ENCODE measurements at places on chromosomes 12 and 14.

DNA sequence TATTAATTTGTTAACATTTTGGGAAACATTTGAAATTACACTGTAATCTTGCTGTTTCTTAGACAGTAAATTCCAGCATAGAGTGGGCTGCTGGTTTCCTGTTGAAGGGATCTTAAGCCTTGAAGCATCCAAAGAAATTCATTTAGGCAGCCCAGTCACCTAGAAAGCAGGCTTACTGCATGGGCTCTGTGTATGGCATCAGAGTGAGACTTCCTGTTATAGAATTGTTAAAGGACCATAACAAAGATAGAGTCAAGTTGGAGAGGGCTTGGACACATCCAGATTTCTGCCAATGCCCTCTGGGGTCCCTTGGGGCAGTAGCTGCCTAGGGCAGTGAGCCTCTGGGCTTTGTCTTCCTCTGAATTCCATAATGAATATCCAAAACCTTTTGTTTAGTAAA lies 149.2 kb downstream of the DYRK2 start:
- no peak for DNase-seq

GRCh38 chr12:121925358-121925695 lies 6.9 kb downstream of the CFAP251 start:
- DNase-seq: no peak

DNA sequence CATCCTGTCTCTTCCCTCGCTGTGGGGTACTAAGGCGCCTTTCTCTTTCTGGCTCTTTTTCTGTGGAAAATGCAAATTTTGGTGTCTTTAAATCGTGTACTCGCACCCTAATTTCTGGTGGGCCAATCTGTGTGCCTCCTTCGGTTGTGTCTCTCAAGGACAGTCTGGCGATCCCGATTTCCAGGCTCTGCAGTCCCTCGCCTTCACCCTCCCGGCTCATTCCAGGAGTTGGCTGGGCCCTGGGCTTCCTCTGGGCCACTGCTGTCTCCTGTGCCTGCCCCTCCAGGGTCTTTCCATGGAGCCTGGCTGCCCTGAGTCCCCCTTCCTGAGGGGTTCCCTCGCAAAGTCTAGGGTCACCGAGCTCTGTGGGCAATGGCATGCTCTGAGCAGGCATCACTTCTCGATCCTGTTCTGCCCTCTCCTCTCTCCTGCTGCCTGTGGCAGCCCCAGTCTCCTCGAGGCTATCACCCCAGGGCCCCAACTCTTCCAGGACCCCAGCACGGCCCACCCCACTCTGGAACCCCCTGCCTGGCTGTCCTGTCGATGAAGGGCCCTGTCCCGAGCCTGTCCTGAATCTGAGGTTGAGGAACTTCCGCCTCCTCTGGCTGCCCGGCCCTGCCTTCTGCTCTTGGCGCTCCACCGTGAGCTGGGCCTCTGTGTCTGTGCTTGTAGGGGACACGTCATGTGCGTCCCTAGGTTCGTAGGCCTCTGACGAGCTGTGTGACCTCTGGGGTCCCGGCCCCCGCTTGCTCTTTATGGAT lies 24.1 kb downstream of the AHNAK2 start:
- DNase-seq: no peak

- DNase-seq: no peak
Observed at GRCh38 chr12:13147688-13148484, 44.4 kb upstream of the GSG1 start.

- no peak for DNase-seq
Observed at GRCh38 chr12:18281941-18282340, 20.6 kb downstream of the PIK3C2G start.

DNA sequence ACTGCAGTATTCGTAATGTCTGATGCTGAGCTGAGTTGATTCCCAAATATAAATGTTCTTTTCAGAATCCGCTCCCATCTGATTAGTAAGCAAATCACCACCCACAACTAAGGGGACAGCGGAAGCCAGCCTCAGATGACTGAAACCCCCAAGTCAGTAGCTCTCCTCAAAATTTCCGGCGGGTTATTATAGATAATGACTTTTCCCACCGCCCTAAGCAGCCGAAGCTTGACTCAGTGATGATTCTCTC lies 469 bp upstream of the LRFN5 start:
- no peak for DNase-seq

DNA sequence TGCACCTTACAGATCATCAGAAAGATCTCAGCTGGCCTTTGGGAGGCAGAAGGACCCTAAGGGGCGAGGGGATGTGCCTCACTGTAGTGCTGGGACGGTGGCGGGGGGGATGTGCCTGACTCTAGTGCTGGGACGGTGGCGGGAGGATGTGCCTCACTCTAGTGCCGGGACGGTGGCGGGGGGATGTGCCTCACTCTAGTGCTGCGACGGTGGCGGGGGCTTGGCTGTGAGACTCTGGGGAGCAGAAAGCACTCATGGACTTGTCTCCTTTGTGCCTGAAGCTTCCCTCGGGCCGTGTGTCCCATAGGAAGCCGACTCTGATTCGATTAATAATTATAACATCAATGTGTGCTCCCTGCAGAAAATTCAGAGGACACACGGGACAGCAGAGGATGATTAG lies 126.6 kb downstream of the ZNF664 start:
- no peak for DNase-seq

DNA sequence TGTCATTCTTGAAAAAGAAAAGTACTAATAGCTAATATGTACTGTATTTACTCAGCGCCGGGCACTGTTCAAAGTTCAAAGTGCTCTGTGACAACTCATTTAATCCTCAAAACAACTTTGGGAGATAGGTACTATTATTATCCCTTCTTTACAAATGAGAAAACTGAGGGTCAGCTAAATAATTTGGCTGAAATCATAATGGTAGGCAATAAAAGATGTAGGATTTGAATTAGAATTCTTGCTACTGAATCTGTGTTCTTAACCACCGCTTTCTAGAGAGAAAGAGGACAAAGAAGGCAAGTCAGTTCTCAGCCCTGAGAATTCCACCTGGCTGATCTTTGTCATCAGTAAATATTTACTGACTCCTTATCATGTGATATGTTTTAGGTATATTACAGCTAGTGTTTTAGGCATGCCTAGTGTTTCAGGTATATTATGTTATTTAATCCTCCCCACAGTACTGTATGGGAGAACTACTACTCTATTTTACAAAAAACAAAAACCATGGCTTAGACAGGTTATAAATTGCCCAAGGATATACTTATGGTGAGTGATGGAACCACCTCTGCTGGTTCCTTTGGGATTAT lies 205.7 kb upstream of the GZMB start:
- DNase-seq: no peak

DNA sequence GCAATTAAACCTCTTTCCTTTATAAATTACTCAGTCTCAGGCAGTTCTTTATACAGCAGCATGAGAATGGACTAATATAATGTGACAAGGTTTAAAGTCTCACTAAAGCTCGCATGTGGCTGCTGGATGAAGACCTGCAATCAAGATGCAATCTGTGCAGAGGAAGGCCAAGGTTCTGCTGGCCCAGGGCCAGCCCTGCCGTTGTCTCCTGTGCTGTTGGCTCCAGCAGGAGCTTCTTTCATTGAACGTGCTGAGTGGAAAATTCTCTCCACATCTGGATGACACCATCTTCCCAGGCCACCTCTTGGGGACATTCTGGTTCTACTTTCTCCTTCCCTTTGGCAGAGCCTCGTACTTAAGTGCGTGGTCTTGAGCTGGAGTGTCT lies 742.2 kb downstream of the VRK1 start:
- no peak for DNase-seq

DNA sequence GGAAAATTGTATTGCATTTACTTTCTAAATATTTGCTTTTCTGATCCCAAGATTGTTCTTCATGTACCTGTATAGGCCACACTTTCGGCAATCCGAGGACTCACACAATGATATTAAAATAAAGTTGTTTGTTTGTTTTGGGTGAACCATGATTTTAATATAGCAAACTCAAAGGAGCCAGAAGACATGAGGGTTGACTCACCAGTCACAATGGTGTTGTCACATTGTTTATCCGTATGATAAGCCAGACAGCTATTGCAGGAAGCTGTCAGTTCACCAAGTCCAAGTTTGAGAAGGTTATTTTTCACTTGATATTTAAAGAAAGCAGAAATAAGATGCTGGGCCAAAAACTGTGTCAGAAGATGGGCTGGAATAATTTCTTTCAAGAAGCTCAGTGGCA lies 67.1 kb upstream of the CPM start:
- DNase-seq: no peak

- DNase-seq: no peak
Observed at GRCh38 chr12:91896286-91897024, 249.2 kb downstream of the BTG1 start.

DNA sequence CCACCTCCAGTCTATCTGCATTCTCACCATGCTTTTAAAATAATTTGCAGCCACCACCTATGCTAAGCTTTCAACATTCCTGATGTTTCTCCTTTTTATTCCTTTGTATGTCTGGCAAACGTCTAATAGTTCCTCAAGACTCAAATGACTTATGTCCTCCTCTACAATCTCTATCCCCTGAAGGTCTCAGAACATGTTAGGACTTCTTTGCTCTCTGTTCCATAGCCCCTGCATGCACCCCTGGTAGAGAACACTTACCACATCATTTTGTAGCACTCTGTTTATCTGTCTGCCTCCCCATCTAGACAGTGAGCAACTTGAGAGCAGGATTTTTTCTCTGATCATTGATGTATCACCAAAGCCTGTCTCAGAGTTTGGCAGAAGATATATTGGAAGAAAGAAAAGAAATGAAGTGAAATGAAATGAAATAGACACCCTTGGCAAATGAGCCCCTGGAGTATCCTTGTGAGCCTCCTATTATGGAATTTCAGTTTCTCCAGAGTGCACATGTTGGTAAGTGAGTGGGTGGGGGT lies 1231.2 kb upstream of the FLRT2 start:
- no peak for DNase-seq

DNA sequence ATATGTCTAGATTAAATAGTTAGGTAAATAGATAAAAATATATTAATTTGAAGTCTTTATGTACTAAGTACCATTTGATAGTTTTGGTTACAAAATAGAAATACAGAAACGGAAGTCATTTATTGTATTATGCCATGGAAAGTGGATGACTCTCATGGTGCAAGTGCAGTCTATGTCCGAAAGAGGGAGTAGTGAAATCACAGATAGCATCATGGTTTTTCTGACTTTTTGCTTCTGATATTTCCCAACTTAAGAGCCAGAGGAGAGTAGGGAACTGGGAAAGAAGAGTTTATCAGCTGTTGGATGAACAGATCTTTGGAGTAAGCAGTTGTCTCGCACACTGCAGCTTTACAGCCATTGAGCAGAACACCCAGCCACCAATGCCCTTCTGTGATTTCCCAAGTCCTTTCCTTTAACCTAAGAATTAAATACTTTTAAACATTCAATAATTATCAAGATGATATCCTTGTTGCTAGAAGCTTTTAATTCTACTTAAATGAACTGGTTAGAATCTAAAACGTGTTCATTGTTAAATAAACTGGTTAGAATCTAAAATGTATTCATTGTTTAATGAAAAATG lies 18.4 kb upstream of the SRGAP1 start:
- DNase-seq: no peak

- DNase-seq: no peak
Observed at GRCh38 chr12:92442782-92443181, 260.0 kb upstream of the PLEKHG7 start.

GRCh38 chr12:9706086-9706685 lies 26.7 kb downstream of the CLECL1 start:
- no peak for DNase-seq

- DNase-seq: no peak
Observed at GRCh38 chr14:103708750-103709187, 6.5 kb downstream of the XRCC3 start.

GRCh38 chr14:36579573-36580140 lies 2.8 kb downstream of the NKX2-8 start:
- DNase-seq: no peak

- DNase-seq: no peak
Observed at GRCh38 chr12:125149160-125150108, 84.2 kb downstream of the AACS start.

DNA sequence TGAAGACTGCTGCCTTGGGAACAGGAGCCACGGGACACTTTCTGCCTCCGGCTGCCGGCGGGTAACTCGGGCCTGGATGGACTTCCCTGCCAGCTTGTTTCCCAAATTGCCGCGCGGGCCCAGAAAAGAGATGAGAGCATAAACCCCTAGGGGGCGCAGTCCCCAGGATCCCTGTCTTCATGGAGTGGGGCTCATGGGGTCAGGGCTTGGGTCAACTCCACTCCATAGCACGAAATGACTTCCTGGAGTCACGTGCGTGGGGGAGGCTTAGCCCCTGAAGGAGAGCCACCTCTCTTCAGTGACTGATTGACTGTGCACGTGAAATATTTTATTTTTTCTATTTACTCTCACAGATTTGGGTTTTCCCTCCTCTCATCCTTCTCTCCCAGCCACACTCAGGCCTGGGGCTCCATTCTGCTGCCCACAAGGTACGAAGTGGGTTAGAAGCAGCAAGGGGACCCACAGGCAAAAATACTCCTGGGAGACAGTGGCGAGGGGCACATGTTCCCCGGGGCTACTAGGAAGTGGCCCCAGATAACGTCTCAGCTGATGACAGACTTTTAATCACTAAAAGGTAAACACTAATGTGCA lies 10.0 kb downstream of the PGF start:
- peak; percentile 43 for DNase-seq

- DNase-seq: no peak
Observed at GRCh38 chr12:25337916-25338315, 87.2 kb upstream of the KRAS start.

GRCh38 chr14:83047059-83047830 lies 1513.6 kb upstream of the SEL1L start:
- no peak for DNase-seq

DNA sequence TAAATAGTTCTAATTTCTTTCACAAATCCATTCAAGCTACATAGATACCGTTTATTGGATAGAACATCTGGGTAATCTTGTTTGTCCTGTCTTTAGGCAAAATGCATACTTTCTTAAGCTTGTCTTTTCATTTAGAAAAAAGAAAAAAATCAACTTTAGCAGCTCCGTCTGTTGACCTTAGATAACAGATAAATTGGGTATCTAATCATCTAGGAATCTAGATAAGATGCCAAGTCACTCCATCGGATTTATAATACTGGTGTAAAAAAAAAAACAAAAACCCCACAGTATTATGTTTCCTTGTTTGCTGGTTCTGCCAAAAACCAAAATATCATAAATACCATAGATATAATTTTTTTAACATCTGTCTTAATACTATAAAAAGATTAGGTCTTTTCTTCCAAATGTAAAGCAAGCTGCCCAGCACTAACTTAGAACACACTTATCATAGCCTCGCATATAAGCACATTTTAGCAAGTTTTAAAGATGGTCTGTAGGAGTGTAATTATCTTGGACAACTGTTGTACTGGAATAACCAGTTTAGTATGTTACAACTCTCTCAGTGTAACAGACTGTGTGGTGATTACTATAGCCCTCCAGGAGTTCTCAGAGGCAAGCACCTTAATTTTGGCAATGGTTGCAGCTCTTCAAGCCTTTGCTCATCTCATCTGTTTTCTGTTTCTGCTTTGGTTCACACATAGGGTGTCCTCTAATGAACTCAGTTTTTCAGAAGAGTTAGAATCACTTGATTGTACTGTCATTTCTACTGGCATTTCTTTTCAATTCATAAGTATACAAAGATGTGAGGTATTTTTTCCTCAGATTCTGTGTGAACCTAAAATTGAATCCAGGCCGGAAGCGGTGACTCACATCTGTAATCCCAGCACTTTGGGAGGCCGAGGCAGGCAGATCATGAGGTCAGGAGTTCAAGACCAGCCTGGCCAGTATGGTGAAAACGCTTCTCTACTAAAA lies 83.1 kb downstream of the ANO6 start:
- DNase-seq: no peak

GRCh38 chr12:80299976-80300375 lies 144.1 kb upstream of the PTPRQ start:
- DNase-seq: no peak

Data from iPS DF 6.9 (cell line).